ENCODE measurements at places on chromosomes 11 and 22.

- DNase-seq = no peak
Observed at GRCh38 chr11:7833527-7833926, 36.8 kb upstream of the OR5P2 start.

- DNase-seq = no peak
Observed at GRCh38 chr11:44971185-44971584, 20.5 kb upstream of the TP53I11 start.

DNA sequence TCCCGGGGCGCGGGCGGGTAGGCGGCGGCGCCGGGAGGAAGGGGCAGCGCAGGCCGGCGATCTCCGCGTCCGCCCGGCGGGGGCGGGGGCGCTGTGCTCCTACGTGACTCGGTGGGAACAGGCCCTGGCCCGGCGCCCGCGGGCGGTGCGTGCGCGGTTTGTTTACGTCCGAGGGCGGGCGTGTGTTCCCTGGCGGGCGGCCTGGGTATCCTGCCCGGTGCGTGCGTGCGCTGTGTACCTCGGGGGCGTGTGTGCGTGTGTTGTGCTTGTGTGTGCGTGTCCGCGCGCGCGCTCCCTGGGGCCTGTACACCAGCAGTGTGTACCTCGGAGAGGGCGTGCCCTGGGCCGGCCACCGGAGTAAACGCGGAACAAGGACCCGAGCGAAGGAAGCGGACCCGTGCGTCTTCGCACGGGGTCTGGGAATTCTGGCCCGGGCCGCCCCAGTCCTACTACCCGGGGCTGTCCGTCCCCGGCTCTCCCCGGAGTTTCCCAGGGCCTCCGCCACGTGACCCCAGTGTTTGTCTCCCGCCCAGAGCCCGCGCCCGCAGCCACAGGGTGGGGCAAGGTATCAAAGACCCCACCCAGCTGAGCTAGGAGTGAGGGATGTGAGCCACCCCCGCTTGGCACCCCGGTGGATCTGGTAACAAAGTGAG is 769 bp downstream of the MAFF start:
- peak; percentile 54 for DNase-seq

- no peak for DNase-seq
Observed at GRCh38 chr11:40030867-40031266, 1428.6 kb downstream of the LRRC4C start.

GRCh38 chr22:23697031-23697970 is 6.5 kb downstream of the RGL4 start:
- no peak for DNase-seq

DNA sequence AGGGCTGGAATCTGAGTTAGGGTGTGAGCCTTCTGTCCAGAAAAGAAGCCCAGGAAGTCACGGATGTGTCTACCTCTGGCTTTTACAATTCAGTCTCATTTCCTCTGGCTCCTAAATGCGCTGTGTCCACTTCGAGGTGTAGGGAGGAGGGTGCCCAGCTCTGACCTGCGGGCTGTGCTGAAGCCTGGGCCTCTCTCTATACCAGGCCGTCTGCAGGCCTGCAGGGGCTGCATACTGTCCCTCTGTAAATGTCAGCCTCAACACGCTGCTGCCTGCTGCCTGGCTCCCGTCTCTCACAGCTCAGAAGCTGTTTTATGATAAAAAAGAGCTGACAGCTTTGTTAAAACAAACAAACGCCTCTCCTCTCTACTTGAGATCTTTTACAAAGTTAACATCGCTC is 14.5 kb downstream of the ARVCF start:
- DNase-seq = no peak

- no peak for DNase-seq
Observed at GRCh38 chr11:3944198-3944597, 88.7 kb downstream of the STIM1 start.

GRCh38 chr11:133180201-133180600 is 352.1 kb downstream of the OPCML start:
- no peak for DNase-seq
